ENCODE measurements at places on chromosomes 3 and 15.

- no peak for DNase-seq
Observed at GRCh38 chr3:186489507-186489906, 54.7 kb downstream of the CRYGS start.

GRCh38 chr15:80982839-80983238, 6.8 kb downstream of the MESD start:
- DNase-seq: no peak

DNA sequence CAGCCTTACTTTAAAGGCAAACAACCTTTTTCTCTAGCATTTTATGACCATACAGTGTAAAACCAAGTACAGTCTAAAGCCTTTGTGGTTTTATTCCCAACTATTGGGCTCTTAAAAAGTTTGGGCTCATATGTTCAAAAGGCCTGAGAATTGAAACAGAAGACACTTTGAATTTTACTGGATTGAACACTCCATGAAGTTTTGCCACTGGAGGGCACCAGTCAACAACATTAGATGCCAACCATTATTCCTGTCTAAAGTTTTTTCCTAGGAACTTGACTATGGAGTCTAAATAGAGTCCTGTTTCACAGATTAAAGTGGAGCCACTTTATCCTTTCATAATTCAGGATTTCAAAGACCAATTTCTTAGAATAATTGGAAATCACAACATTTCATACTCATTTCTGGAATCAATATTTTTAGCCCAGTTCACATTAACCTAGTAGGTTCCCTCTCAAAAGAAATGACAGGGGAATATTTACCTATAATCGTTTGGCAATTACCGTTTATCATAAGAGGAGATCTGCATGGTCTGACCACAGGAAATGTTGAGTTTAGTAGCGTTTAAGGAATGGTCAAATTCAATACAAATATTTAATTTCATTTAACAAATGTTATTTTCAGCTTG, 244.1 kb upstream of the PDZRN3 start:
- no peak for DNase-seq

- peak; percentile 59 for DNase-seq
Observed at GRCh38 chr3:49415931-49416601, 3.8 kb downstream of the TCTA start.

DNA sequence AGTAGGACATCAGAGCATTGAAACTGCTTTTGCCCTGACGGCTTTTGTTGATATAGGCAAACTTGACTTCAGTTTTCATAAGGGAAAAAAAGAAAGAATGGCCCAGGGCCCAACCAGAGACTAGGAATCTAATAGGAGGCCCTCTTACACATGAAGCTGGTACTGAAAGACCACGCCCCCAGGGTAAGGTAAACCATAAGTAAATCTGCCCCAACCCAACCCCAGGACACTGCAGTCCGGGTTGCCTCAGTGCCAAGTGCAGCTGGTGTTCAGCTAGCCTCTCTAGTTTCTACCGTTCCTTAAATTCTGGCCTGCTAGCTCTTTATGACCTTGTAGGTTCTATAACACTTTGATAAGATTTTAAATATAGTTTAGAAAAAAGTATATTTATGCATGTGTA, 136.7 kb downstream of the AQP9 start:
- DNase-seq: no peak

- DNase-seq: no peak
Observed at GRCh38 chr3:25633919-25634318, 30.8 kb downstream of the TOP2B start.

DNA sequence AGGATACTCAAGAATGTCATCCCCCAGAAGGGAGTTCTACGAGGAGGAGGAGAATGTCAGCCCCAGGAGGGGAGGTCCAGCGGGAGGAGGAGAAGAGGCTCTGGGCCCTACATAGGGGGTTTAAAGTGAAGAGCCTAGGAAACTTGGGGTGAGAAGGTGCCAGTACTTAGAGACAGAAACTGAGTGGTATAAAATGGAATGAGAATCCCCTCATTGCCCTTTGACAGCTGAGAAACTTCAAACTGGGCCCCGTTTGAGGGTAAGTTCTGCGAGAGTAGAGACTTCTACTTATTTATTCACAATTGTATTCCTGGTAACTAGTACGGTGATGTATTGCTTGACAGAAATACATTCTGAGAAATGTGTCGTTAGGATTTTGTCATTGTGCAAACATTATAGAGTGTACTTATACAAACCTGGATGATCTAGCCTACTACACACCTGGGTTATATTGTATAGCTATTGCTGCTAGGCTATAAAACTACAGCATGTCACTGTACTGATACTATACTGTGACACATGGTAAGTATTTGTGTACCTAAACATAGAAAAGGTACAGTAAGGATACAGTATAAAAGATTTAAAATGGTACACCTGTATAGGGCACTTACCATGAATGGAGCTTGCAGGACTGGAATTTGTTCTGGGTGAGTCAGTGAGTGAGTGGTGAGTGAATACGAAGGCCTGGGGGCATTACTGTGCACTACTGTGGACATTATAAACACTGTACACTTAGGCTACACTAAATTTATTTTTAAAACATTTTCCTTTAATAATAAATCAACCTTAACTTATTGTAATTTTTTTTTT, 62.0 kb downstream of the TSC22D2 start:
- DNase-seq: no peak

DNA sequence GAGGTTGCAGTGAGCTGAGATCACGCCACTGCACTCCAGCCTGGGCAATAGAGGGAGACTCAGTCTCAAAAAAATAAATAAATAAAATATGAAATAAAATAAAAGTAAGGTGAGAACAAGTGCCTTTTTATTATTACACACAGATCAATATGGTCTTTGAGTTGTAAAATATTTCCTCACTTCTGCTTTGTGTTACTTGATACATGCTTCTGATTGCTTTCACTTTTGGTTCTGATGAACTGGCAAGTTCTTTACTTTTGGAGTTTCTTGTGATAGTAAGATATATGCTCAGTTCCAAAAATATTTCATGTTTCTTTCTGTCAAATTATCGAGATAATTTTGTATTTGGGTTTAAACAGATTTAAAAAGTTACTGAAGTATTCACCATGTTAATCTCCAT, 16.6 kb upstream of the GYG1 start:
- no peak for DNase-seq

DNA sequence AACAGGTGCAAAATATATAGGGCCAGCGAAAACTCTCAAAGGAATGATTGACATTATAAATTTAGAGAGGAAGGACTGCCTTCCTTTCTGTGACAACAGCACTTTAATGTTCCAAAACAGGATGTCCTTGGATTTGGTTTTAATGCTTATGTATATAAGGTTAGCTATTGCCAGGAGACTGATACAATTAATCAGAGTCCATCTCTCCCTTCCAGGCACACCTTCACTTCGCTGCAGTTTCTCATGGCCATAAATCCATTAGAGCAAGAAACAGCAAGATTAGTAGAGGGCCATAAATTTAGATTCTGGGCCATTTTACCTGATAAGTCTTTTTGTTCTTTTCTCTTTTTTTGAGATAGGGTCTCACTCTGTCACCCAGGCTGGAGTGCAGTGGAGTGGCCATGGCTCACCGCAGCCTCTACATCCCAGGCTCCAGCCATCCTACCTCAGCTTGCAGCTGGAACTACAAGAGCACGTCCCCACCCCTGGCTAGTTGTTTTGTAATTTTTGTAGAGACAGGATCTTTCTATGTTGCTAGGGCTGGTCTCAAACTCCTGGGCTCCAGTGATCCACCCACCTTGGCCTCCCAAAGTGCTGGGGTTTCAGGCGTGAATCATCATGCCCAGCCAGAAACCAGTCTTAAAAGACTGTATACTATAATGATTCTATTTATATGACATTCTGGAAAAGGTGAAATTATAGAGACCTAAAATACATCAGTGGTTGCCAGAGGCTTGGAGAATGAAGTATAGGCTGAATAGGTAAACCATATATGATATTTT, 15.7 kb upstream of the TFRC start:
- DNase-seq: no peak

DNA sequence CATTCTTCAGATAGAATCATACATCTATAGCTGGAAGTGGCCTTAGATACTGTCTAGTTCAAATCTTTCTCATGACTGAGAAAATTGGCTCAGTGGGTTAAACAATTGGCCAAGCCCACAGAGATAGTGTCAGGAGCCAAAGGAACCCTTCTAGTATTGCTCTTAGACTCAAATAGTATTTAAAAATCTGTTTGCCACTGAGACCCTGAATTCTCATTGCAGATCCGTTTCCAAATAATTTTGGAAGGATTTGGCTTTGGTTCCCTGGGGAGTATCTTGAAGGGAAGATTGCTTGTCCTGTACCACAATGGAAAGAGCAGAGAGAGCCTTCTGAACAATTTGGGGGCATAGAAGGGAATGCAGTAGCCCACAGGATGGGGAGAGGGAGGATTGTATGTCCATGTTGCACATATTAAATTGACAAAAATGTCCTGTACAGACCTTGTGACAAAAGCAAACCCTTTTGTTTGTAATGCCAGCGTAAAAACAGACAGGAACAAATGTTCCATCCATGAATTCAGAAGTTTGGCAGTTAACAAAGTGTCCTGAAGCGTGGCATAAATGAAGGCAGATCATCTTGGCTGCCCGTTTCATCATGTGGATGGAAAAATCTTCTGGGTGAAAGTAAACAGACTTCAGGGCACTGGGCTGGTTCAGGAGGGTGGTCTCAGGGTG, 156.4 kb upstream of the RASGRP1 start:
- no peak for DNase-seq

DNA sequence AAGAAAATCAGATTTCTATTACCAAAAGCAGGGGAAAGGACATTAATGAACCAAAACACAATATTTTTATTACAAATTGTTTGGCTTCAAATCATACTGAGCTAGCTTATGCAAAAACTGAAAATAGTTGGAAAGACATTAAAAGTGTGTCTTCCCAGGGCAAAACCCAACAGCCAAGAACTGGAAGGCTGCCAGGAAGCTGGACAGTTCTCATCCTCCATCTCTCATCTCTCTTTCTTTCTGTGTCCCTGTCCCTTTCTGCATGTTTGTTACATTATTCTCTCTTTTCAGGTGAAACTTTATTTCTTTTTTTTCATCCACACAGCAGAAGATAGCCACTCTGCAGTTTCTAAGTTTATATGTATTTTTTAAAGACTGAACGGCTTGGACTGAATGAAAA, 41.1 kb upstream of the SNTN start:
- no peak for DNase-seq

GRCh38 chr3:17749705-17750293, 7.4 kb upstream of the TBC1D5 start:
- DNase-seq: no peak
